Stimulated activated CD4-positive, alpha-beta T cell treated with anti-CD3 and anti-CD28 coated beads, TNF-alpha, amount 100 ng/mL, for 4 hours (primary cell): ENCODE measurements at places on chromosomes 3 and 15.

DNA sequence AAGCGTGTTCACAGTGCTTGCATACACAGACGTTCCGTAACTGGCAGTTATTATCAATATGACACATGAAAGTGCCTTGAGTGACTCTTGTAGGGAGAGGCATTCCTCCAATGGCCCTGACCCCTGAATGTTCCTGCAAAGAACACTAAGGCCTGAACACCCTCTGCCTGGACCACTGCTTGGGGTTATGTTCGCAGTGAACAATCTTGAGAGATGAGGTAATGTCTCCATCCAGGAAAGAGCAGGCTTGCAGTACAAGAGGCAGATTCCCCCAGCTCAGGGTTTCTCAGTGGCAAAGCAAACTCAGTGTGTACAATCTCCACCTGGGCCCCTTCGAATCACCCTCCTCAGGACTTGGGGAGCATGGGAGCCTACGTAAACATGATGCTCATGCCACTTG lies 324.6 kb downstream of the MAGI1 start:
- no peak for DNase-seq

DNA sequence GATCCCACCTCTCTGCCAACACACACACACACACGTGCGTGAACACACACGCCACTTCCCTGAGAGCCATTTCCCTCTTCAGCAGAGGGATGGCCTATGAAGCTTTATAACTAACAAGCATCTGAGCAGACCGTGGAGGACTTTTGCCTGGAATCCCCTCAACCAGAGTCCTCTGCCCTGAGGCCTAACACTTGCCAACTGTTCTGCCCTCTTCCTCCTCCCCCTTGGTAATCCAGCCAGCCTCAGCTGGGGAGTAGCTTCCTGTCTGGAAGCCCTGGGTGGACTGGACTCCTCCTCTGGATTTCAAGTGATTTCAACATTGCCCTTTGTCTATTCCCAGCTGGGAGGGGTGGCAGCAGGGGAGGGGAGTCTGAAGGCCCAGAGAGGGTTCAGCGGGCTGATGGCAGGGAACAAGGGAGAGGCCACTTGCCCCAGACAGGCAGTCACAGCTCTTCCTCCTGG lies 68.4 kb upstream of the HACD2 start:
- no peak for DNase-seq

- DNase-seq = no peak
Measured at GRCh38 chr3:9690451-9691450, 12.9 kb upstream of the CPNE9 start.

GRCh38 chr3:120410541-120410940 lies 40.3 kb downstream of the FSTL1 start:
- no peak for DNase-seq

DNA sequence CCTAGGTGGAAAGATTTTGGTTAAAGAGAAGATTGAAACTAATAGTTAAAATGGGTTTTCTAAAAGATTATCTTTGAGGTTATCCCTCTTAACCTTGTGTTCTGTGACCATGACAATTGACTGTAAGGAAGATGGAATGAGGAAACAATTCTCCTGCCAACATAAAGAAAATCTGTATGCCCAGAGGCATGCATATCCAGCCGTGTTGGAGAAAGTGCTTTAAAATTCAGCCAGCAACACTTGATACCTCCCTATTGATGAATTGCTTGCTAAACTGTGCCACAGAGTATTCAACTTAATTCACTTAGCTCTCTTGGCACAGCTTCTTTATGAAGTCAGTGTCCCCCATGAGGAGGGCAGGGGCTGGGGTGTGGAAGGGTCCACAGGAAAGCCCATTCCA lies 203.5 kb downstream of the UBE2E2 start:
- DNase-seq = no peak

DNA sequence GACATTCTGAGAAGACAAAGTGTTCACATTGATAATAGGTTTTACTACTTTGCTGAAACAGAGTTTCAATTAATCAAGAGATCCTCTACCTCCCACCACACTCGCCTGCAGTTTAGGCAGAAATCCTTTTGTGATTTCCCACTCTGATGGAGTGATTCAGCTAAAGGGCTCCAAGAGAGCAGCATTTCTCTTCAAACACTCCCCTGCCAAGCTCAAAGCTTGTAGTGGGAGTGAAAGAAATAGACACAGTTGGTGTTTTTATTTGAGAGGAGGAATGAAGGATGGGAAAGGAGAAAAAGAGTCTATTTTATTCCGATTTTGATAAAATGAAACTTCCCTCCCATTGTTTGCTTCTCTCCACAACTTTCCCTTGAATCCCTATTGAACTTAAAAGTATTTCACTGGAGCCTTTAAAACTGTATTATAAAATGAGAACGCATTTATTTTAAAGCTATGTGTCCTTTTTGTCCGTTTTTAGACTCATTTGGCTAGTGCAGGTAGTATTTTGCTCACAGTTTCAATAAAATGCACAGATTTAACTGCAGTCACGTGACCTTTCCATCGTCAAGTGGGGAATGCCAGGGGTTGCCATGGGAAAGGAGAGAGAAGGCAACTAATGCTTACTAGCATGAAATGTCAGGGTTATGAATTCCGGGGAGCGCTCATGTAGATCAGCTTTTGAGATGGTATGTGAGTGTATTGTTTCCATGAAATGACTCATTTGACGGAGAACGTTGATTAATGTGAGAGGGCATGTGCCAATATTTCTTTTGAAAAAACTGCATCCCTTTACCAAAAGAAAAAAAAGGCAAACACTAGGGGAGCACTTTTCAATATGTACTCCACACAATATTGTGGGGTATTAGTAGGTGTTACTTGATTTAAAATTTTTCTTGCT lies 7.7 kb upstream of the OSBPL11 start:
- DNase-seq = no peak
